Choroid plexus epithelial cell (primary cell): ENCODE measurements at places on chromosomes 2 and 18.
A peak's percentile ranks its signal among the peaks of the same experiment; 100 is the strongest.

- DNase-seq: peak; percentile 60
Measured at GRCh38 chr2:206993964-206994363, 54.6 kb downstream of the CPO start.

DNA sequence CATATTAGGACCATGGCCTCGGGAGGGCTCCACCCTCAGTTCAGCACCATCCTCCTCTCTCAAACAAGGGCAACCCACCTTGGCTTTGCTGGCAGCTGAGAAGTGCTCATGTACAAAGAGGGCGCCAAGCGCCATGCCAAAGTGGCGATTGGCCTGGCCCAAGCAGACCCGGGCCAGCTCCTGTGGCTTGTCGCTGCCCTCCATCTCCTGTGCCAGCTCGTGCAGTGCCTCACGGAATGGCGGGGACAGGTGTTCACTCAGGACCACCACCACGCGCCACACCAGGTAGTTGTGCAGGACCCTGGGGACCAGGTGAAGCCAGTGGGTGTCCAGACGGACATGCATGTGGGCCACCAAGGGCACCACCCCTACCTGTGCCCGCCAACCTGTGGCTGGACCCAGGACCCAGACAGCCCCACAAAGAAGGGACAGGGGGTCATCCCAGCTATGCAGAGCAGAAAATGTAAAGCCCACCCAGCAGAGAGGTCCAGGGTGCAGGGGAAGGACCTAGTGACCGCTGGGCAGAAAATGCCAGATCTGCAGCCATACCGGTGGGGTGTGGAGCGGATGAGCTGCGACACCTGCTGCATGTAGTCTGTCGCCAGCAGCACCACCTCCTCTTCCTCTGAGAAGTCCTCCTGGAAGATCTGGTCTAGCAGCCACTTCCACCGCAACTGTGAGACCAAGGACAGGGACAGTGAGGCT is 3.6 kb downstream of the ECEL1 start:
- DNase-seq: no peak

GRCh38 chr2:135202751-135203150 is 150.7 kb downstream of the RAB3GAP1 start:
- DNase-seq: peak; percentile 23

DNA sequence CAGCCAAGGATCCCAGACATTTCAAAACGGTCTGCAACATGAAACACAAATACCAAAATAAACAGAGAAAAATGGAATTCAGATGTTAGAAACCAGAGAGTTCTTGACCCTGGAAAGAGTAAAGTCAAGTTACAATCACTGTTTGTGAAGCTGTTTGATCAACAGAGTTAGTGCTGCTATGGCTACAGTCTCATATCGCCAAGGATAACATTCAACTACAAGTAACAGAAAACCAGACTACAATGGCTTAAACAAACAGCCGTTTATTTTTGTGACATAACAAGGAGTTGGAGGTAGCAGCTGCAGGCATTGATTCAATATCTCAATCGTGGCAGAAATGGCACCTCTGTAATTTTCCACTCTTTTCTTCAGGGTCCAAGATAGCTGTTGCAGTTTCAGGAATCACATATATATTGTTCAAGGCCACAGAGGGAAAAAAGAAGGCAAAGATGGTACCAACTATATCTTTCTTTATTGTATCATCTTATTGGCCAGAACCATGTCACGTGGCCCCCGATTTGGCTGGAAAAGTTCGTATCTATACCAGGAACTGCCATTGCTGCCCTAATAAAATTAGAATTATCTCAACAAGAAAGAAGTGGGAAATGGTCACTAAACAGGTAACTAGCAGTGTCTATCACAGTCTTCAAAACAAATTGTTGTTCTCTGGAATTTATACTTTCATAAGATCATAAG is 17.7 kb upstream of the HNRNPLL start:
- DNase-seq: peak; percentile 83

DNA sequence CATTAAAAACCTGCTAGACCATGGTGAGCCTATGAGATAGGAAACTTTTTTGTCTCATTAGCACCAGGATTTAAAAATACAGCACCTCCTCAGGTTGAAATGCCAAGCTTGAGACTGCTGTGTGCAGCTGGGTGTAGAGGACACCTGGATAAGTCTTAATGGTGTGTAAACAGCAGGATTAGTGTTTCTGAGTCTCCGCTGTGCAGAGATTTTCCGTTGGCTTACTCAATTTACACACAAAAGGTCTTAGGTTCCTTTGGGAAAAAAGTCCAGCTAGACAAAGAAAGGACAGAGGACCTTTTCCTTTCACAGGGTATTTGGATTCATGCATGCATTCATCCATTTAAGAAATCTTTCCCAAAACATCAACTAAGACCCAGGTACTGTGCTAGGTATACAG is 168.1 kb downstream of the NRXN1 start:
- DNase-seq: no peak

GRCh38 chr2:169203952-169204351 is 134.6 kb downstream of the DHRS9 start:
- no peak for DNase-seq

DNA sequence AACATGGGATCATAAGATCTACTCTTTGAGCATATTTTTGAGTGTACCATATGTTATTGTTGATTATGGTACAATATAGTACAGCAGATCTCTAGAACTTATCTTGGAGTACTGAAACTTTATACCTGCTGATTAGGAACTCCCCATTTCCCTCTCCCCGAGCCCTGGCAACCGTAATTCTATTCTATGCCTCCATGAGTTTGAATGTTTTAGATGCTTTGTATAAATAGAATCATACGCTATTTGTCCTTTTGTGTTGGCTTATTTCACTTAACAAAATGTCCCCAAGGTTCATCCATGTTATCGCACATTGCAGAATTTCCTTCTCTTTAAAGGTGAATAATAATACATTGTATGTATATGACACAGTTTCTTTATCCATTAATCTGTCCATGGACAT is 117.2 kb downstream of the PTPRM start:
- no peak for DNase-seq

- DNase-seq: peak; percentile 74
Measured at GRCh38 chr2:26922405-26923188, 47.8 kb upstream of the MAPRE3 start.
